GF-D8 (cell line): ENCODE measurements at places on chromosomes 11 and 22.

- DNase-seq: no peak
Measured at GRCh38 chr11:15179167-15179566, 64.4 kb downstream of the INSC start.

DNA sequence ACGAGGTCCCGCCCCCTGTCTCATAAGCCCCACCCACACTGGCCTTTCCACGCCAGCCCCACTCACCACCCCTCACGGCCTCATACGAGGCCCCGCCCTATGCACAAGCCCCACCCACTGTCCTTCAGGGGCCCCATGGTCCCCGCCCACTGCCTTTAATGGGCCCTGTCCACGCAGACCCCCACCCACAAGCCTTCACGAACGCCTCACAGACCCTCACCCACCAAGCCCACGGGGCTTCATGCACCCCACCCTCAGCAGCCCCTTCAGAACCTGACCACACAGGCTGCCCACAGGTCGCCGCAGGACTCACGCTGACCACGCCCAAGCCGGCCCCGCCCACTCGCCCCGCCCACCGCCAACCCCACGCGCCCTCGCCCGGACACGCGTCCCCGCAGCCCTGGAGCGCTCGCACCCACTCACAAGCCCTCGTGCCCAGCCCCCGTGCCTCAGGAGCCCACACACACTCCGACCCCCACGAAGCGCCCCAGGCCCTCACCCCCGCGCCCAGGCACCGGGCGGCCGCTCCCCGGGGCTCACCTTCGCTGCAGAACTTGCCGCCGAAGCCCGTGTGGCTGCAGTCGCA lies 10.5 kb downstream of the NRXN2 start:
- no peak for DNase-seq

GRCh38 chr22:41406410-41406809 lies 24.7 kb downstream of the TEF start:
- DNase-seq: no peak

- DNase-seq: no peak
Measured at GRCh38 chr11:60570970-60571369, 55.8 kb downstream of the MS4A13 start.

GRCh38 chr22:30025221-30025620 lies 55.0 kb upstream of the HORMAD2 start:
- no peak for DNase-seq

- peak; percentile 62 for DNase-seq
Measured at GRCh38 chr11:62560566-62561103, 13.1 kb downstream of the EEF1G start.

GRCh38 chr22:42379966-42380537 lies 52.2 kb downstream of the NFAM1 start:
- no peak for DNase-seq

DNA sequence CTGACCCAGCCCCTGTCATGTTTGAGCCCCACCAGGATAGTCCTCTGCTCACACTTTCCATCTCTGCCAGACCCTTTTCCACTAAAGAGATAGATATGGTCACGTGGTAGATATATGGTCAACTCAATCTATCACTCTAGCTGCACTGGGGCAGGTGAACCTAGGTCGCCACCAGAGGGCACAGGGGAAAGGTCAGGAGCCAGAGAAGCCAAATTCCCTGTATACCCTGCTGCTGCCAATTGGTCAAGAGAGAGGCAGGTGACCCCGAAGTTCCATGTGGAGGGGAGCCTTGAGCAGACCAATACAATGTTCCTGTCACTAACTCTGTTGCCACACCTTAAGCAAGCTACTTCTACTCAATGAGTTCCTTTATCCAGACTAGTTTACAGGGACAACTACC lies 101.1 kb upstream of the GALNT18 start:
- DNase-seq: no peak

- DNase-seq: no peak
Measured at GRCh38 chr11:934527-934926, 8.9 kb downstream of the AP2A2 start.

- DNase-seq: no peak
Measured at GRCh38 chr22:44379817-44380755, 67.3 kb upstream of the SHISAL1 start.

DNA sequence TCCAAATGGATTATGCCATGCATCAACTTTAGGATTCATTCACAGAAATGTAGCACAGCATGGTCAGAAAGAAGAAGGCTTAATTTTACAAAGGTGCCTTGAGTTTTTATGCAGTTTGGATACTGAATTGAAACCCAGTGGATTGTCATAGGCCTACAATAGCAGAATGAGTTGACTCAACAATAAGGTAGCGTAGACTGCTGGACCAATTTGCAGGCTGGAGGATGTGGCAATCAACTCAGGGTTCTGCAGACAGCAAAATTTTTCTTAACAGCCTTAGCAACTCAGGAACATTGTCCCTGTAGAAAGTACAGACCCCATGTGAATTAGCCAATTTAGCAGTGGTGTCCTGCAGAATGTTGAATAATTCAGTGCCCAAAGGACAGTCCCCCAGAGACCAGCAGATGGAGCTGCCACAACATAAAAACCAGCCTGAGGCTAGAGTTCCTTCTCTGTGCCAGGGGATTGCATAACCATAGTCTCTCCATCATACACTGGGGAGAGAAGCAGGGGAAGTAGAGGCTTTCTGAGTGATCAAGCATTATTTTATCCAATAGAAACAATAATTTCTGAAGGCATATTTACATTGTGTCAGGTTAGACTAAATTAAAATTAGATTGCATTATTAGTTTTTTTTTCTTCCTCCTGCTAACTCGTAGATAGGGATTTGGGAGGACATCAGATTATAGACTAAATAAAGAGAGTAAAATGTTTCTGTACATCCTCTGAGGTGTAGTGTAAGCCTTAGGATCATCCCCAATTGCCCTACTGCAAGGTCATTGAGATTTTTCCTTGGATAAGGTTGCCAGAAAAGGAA lies 20.3 kb upstream of the MRPL17 start:
- DNase-seq: peak; percentile 42

GRCh38 chr11:110986016-110986415 lies 259.5 kb upstream of the POU2AF2 start:
- no peak for DNase-seq

DNA sequence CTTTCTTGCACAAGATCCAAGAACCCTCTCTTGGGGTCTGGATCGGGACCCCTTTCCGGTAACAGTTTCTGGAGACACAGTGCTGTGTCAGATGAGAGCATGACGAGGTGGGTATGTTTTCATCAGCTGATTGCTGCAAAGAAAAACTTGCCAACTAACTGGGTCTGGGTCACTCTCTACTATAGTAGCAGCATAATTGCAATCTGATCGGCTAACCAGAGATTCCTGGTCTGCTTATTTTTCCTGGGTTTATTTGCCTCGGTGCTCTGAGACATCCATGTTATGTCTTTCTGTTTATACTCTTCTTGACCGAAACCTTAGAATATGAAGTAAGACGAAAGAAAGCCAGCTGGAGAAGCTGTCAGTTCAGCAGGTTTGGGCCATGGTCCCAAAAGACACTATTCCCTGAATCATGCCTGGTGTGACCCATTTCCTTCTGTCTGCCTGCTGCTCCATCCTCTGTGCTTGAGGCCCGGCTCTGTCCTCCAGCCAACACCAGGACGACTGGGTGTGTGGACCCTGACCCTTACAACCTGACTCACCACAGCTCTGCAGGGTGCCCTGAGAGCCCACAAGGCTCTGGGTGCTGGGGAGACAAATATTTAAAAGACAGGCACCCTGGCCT lies 24.1 kb upstream of the CLMP start:
- no peak for DNase-seq

DNA sequence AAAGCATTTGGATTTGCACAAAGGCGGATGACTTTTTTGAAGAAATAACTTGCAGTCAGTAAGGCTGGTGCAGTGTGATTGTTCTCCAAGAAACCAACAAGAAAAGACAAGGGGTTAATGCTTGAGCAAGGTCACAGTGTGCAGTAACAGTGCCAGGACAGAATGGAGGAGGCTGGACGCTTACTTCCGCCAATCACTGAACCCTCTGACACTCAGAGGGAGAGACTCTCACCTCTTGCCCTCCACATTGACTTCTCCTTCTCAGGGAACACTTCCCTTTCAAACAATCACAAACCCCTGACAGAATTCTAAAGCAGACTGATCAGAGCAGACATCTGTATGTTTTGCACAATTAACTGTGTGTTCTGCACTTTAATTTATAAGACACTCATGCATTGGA lies 228.4 kb downstream of the BLID start:
- DNase-seq: no peak

DNA sequence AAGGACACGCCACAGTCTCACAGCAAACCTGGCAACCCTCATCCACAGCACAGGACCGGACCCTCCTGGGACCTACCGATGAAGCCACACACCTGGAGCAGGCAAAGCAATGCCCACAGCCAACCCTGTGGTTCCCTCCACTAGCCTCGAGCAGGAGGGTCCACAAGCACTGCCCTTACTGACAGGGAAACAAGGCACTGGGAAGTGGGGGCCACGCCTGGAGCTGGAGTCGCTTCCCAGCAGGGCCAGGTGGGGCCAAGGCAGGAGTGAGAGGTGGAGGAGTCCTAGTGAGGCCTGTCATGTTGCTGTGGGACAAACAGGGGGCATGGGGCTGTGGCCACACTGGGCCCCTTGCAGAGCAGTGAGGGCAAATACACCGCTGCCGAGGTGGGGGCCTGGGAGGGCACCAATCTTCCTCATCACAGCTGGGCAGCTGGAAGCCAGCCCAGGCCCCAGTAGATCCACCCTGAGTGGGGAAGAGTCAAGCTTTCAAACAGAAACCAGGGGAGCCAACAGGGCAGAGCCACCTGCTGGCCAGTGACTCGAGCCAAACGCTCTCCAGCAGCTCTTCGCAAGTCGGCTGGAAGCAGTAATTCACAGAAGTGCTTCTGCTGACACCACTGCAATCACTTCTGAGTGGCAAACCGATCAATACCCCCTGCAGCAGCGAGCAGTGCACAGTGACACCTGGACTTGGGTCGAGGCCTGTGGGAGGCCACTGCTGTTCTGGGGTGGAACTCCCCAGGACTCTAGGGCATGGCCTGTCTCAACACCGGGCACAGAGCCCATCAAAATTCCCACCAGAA lies 13.7 kb downstream of the SULT4A1 start:
- DNase-seq: no peak

DNA sequence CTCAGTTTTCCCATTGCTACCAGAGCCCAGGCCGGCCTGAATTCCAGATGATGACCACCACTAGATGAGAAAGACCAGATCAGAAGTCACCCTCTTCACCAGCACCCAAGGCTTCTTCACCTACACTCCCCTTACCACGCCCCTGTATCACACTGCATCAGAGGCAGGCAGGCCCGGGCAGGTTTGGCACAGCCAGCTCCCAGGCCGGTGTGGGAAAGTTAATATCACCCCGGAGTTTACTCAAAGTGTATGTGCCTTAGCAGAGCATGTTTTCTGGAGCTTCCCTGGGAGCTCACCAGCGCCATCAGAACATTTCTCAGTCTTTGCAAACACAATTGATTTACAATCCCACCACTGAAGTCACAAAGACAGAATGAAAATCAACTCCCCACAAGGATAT lies 47.5 kb upstream of the POU2AF1 start:
- no peak for DNase-seq

DNA sequence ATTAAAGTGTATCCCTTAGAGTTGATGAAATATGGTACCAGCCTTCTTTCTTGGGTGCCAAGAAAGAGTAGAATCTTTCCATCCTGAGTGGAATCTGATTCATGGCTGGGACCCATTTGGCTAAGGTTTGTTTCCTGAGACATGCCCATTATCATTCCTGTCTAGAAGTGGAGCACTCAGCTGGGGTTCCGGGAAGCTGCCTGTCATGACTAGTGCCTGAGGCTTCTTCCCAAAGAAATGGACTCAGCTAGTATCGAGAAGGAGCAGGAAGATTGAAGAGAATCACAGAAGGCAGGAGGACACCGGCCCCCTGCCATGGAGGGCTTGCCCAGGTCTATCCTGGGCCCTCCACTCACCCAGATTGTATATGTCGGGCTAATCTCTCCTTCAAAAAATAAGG lies 57.6 kb downstream of the KREMEN1 start:
- DNase-seq: no peak

GRCh38 chr11:110712659-110713448 lies 617 bp upstream of the ARHGAP20 start:
- no peak for DNase-seq
